Hepatocyte (in vitro differentiated cells): ENCODE measurements at places on chromosomes 4 and X. TPM values are rescaled to one million over a fixed set of nuclear protein-coding genes. Genes with fewer than 3 reads are reported as not detected.

CT45A2 gene
- not detected in 2 replicates for total RNA-seq

AR gene
- total RNA-seq, result 4.5 and 5.4 TPM in 2 replicates

DNA sequence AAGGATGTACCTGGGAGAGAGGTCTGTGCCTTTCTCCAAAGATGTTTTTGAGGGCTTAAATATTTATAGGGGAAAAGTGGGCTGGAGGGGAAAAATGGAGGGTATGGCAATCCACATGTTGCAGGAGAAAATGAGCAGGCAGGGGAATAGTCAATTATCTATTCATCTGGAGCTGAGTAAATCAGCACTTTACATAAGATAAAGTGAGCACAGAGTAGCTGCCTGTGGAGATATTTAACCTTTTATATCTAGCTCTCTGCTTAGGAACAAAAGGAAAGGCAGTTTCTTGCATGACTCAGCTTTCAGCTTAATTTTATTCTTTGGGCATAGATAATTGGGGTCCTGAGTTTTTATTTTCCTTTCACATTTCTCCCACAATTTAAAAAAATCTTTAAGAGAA is 93.6 kb upstream of the NPY2R start:
- no peak for DNase-seq

DNA sequence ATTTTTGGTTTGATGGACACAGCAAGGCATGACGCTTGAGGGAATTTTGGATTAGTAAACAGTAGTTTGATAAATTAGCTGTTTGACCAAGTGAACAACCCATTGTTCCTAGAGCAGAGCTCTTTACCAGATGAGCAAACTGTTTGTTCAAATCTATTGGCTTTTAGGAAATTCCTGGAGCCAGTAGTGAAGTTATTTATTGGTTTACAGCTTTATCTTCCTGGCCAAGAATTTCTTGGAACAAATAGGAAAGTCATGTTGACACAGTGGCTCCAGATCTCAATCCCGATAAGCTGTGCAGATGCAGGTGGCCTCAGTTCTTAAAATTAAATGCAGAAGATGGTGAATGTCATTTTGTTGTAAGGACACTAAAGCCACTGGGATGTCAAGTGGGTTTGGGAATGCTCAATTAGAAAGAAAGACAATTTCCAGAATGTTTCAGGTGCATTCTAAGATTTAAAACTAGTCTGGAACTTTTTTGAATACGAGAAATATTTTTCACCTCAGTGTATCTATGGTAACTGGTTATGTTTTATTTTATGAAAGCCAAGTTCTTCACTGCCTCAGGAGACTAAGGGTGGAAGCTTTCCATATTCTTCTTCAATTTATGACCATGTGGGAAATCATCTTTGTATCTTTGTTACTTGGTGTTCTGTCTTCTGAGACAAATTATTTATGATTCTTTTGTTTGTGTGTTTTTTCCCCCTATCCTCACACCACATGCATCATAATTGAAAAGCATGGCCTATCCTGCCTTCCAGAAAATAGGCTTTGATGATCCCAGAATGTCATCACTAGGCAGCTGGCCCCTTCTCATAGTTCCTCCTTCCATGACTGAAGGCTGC is 554.5 kb downstream of the STIM2 start:
- no peak for DNase-seq

- no peak for DNase-seq
Observed at GRCh38 chr4:51851937-51852290, 9.0 kb downstream of the DCUN1D4 start.

GRCh38 chr4:9893329-9894108 is 112.1 kb downstream of the DRD5 start:
- DNase-seq, result no peak

DNA sequence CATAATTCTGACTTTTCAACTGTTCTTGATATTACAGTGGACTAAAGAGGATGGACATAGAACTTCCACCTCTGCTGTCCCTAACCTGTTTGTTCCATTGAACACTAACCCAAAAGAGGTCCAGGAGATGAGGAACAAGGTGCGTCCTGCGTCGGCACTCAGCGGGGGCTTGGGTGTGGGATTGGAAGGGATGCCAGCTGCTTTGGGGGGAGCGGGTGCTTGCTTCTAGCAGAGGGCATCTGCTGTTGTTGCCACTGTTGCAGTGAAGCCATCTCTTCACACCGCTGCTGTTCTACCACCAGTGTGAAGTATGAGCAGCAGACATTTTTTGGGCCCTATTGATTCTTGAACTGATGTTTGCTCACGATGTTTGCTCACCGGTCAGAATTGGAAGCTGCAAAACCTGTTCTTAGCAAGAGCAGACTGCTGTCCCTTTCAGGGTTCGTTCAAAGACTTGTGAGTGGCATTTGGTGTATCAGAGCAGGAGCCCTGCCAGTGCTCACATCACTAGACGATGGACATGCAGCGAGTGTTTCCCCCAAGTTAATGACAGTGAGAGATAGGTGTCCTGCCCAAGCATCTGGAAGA is 55.4 kb downstream of the NOP14 start:
- DNase-seq, result peak; percentile 34

GRCh38 chrX:47578692-47579091 is 3.5 kb upstream of the TIMP1 start:
- DNase-seq, result peak; percentile 3

DNA sequence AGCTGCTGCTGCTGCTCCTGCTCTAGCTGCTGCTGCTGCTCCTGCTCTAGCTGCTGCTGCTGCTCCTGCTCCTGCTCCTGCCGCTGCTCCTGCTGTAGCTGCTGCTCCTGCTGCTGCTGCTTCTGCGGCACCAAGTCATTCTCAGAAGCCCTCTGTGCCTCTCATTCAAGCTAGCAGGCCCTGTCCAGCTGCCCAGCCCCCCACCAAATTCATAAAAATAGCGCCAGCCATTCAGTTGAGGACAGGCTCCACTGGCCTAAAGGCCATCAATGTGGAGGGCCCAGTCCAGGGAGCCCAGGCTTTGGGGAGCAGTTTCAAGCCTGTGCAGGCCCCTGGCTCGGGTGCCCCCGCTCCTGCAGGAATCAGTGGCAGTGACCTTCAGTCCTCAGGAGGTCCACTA is 3.9 kb downstream of the SUPT20HL1 start:
- no peak for DNase-seq

DNA sequence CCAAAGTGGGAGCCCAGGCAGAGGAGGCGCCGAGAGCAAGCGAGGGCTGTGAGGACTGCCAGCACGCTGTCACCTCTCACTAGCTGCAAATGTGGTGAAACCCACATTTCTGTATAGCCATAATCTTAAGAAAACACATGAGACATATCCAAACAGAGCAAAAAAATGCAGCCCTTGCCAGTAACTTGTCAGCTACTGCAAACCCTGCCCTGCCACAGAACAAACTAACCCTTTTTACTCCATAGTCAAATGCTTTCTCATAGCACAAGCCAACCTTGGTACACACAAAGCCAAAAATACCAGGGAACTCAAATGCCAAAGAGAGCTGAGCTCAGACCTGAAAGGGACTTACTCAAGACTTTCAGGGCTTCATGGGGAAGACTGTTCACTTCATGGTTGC is 14.9 kb upstream of the NXF3 start:
- no peak for DNase-seq

DNA sequence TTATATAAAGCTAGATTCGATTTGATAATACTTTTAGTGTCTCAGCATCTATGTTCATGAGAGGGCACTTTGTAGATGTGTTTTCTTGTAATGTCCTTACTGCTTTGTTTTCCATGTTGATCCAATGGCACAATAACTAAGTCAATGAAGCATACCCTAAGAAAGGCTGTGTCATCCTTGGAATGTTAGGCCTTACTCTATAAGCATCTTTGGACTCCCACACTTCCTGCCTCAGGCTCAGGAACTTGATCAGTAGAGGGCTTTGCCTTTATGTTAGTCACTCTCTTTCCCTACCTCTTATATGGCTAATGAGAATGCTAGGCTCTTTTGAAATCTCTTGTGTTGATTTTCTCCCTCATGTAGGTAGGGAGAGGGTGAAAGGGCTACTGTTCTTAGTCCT is 33.2 kb upstream of the EDA2R start:
- no peak for DNase-seq

- no peak for DNase-seq
Observed at GRCh38 chrX:39425124-39425806, 624.0 kb downstream of the MID1IP1 start.

GRCh38 chr4:137310593-137311490 is 221.5 kb downstream of the PCDH18 start:
- peak; percentile 6 for DNase-seq

DNA sequence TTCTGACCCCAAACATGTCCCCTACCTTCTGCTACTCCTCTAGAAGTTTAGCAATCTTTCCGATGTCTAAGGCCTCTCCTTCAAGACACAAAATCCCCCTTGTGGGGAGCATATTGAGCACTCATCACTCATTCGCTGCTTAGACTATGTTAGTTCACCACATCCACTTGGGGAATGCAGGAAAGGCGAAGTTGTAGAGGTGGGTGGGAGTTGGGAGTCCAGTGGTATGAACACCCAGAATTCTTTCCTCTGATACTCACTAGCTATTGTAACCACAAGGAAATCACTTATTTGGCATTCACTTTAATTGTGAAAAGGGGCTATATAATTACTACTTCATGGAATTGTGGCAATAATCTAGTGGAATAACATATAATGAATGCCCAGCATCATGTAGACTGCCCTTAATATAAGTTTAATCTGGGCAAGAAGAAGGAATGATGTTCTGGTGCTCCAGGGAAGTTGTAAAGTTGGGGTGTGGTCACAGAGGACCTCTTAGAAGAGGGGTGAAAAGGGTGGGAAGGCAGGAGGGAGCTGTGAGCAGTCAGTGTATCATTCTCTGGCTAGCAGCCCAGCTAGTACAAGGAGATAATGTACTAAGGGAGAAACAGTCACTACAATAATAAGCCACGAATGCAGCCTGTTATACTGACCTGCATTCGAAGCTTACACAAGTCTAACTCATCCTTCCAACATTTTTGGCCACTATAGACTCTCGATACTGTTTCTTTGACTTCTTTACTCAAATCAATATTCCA is 468.2 kb upstream of the DIPK2B start:
- DNase-seq, result no peak

- no peak for DNase-seq
Observed at GRCh38 chrX:45719751-45720501, 519.2 kb upstream of the DIPK2B start.

DNA sequence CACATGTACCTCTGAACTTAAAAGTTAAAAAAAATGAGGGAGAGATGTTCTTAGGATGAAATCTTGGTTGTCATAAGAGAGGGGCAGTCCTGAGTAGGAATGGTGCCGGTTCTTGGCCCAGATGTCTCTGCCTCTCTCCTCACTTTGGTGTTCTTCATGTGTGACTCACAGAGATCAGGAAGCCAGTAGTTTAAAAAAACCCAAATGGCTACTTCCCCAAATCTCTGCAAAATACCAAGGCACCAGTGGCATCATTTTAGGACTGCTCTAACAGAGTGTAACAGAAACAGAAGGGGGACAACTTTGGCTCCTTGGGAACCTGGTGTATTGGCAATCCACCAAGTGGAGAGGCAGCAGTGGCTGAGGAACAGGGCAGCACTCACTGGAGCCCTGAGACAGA is 116.8 kb downstream of the SCD5 start:
- no peak for DNase-seq

GRCh38 chrX:37047776-37048175 is 39.6 kb downstream of the FAM47C start:
- DNase-seq, result no peak

DNA sequence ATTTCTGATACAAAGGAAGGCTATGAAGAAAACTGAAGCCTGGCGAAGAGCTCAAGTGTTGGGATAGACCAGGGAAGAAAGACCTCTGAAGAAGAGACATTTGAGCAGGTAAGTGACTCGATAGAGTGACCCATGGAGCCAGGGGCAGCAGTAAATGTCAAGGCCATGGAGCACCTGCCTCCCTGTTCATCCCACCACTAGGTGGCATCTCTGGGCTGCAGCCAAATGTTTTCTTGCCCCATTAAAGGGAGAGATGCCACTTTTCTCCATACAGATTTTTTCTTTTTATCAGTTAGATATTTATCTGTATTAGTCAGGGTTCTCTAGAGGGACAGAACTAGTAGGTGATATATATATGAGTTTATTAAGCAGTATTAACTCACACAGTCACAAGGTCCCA is 4.9 kb upstream of the ZNF81 start:
- peak; percentile 47 for DNase-seq

DNA sequence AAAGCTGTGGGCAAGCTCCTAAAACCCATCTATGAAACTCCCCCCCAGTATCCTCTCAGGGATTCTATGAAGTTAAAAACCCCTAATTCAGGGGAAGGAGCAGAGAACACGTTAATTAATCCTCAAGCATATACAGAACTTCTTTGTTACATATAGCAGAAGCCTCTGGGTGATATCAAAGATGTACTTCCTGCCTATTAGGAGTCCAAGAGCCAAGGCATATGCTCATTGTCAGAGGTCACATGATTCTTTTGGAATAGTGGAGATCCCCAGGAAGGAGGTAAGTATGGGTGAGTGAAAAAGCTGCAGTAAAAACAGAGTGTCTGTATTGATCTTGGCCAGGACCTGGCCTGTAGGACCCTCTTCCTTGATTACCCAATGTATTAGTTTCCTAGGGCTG is 2.9 kb upstream of the SPARCL1 start:
- DNase-seq, result no peak

GRCh38 chr4:110869862-110870572 is 247.1 kb upstream of the PITX2 start:
- DNase-seq, result no peak

DNA sequence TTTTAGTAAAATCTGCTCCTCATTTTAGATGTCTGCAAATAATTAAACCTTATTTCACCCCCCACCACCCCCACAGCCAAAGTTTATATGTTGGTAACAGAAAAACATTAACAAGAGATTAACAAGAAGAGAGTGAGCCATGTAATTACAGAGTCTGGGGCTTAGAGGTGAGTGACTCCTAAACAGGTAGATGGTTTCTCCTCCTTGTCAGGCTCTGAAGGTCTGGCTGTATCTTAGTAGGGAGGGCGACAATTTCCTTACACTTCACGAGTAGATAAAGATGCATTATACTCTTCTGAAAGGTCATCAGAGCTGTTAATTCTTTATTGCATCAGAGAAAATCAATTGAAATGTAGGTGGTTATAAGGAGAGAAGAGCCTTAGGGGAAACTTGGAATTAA is 171.8 kb upstream of the ANKRD50 start:
- no peak for DNase-seq
